Stimulated activated CD8-positive, alpha-beta memory T cell treated with anti-CD3 and anti-CD28 coated beads, Interleukin-7, amount 100 ng/mL, for 1 hour (primary cell): ENCODE measurements at places on chromosomes 1 and 21.

DNA sequence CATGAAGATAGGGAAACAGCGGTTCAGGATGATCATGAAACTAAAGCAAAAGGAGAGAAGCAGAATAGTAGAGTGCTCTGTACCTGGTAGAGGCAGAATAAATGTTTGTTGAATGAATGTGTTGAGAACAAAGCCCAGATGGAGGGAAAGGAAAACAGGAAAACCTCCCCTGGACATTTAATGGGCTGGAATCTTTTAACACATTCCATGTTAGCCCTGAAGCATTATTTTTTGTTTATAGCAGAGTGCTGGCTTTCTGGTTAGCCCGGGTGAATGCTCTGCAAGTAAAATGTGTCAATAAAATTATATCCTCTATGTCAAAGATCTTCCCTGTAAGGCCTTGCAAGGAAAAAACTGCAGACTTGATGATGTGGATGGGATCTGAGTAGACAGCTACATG, 60.2 kb downstream of the ABCA4 start:
- DNase-seq = no peak

DNA sequence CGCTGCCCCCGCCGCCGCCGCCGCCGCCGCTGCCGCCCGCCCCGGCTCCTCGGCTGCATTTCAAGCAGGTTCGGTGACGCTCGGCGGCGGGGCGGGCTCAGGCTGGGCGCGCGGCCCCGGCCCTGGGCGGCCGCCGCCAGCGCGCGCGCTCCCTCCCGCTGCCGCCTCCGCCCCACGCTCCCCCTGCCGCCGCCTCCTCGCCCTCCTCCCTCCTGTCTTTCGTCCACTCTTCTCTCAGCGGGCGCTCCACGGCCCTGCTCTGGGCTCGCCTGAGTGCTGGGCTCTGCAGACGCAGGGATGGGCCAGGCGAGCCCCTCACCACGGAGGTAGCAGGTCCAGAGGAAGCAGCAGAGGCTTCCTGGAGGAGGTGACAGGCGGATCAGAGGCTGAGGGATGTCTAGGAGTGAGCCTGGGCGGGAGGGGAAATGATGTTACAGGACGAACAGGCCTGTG, at the start of gene LRP8:
LRP8 (minus strand) TSS at position 62 of the 453 bp plus-strand sequence. CDS start 158 bp downstream, outside the sequence.
- peak; percentile 55 for DNase-seq

- DNase-seq = no peak
These were observed 354.4 kb downstream of the SETD4 start for GRCh38 chr21:35705888-35706287.

GRCh38 chr1:77467741-77468140, 185.9 kb downstream of the AK5 start:
- DNase-seq = no peak

GRCh38 chr1:5990913-5991312, 1.3 kb downstream of the NPHP4 start:
- no peak for DNase-seq

DNA sequence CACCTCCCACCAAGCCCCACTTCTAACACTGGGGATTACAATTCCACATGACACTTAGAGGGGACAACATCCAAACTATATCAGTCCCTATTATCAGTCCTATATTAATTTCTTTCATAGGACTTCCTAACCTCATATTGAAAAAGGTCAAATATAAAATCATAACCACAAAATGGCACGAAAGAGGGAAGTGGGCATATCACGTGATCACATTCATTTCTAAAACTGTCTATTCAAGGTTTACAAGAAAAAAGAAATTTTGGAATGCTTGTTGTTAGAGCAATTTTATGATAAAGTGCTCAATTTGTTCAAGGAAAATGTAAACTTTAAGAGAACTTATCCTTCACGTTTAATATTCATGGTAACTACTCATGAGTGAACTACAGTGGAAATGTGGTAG, 13.2 kb upstream of the CDC7 start:
- no peak for DNase-seq

GRCh38 chr1:6667139-6667538, 34.5 kb downstream of the DNAJC11 start:
- no peak for DNase-seq

- no peak for DNase-seq
These were observed 10.3 kb downstream of the PADI4 start for GRCh38 chr1:17318262-17318661.
